ENCODE measurements at places on chromosomes 5 and 9. TPM values are rescaled to one million over a fixed set of nuclear protein-coding genes. Genes with fewer than 3 reads are reported as not detected.
A peak's percentile ranks its signal among the peaks of the same experiment; 100 is the strongest.

The LPAR1 gene
- 61.5 TPM for total RNA-seq

The NTRK2 gene
- total RNA-seq: 60.3 TPM

- DNase-seq: peak; percentile 71
Measured at GRCh38 chr5:28766565-28767158, 1728.3 kb upstream of the CDH9 start.

- DNase-seq: no peak
Measured at GRCh38 chr9:14212077-14212476, 101.9 kb downstream of the NFIB start.

The IFNK gene
- total RNA-seq: not detected

The NSUN2 gene
- total RNA-seq: 43.8 TPM

The SPATA31E1 gene
- total RNA-seq: not detected

GRCh38 chr9:114286146-114286679, 36.7 kb upstream of the ORM1 start:
- DNase-seq: no peak

The C9orf50 gene
- not detected for total RNA-seq

The HCN1 gene
- 0.21 TPM for total RNA-seq

DNA sequence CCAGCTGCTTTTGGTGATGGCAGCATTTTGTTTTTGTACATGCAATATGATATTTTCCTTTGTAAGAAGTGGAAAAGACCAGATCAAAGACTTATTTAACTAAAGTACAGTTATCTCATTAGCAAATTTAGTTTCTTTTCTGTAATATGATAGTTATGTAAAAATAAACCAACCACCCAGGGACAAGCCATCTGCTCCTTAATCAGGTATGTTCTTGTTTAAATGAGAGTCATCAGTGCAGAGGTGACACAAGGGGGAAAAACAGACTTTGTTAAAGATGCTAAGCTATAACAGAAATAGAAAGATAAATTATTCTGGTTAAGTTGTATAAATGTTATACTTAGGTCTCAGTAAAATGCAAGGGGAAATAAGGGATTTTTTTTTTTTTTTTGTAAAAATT, 805.7 kb upstream of the SEMA6A start:
- DNase-seq: no peak

DNA sequence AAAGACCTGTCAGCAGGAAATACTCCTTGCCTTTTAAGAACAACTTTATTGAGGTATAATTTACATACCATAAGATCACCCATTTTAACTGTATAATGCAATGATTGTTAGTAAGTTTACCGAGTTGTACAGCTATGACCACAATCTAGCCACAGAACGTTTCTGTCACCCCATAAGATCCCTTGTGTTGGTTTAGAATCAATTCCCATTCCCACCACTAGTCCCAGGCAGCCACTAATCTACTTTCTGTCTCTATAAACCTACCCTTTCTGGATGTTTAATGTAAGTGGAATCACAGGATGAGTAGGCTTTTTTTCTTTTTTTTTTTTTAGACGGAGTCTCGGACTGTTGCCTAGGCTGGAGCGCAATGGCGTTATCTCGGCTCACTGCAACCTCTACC, 4.4 kb downstream of the GPR107 start:
- DNase-seq: no peak

- DNase-seq: no peak
Measured at GRCh38 chr5:90182726-90183125, 226.8 kb downstream of the CETN3 start.

GRCh38 chr9:112581469-112582176, 95.0 kb downstream of the KIAA1958 start:
- no peak for DNase-seq

DNA sequence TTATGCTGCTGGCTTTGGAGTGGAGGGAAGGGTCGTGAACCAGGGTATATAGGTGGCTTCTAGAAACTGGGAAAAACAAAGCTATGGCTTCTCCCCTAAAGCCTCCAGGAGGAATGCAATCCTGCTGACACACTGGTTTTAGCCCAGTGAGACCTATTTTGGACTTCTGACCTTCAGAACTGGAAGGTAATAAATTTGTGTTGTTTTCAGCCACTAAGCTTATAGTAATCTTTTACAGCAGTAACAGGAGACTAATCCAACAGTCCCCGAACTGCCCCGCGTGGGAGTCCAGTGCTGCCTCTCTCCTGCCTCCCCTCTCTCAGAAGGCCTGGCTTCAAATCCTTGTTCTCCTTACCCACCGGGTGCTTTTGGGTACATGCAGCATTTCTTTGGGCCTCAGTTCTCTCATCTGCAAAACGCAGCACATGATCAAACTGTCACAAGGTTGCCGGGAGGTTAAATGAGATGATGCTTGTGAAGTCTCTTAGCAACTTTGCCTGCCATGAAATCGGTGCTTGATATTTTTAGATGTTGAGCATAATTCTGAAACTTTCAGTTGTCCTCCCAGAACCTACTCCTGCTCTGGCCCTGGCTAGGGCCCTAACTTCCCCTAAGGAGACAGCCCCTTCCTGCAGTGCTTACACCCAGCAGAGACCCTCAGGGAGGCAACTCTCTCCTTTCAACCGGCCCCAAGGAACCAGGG, 127.3 kb upstream of the BOD1 start:
- no peak for DNase-seq

The SLC34A3 gene
- not detected for total RNA-seq

The MOB3B gene
- 4.2 TPM for total RNA-seq

The UAP1L1 gene
- total RNA-seq: 3.2 TPM

Measured in tongue (tissue), 3 donors.